ENCODE measurements at places on chromosomes 3 and 15.

DNA sequence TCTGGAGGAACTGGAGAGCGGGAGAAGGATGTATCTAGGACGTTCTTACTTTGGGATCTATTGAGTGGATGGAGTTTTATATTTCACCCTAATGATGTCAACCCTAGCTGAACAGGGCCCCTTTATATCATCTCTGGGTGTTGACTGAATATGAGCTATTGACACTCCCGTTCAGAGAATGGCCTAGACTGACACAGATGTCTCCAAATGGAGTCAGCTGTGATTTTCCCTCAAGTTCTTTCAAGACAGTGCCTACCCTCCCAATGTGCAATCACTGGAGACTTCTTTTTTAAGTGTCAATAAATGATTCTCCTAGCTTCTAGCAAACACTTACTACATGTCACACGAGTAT lies 63.8 kb downstream of the FRMD4B start:
- DNase-seq = no peak

- DNase-seq = no peak
These were observed 619 bp upstream of the CMTM8 start for GRCh38 chr3:32237670-32238452.

- no peak for DNase-seq
These were observed 97.8 kb upstream of the AKAP13 start for GRCh38 chr15:85282504-85283115.

DNA sequence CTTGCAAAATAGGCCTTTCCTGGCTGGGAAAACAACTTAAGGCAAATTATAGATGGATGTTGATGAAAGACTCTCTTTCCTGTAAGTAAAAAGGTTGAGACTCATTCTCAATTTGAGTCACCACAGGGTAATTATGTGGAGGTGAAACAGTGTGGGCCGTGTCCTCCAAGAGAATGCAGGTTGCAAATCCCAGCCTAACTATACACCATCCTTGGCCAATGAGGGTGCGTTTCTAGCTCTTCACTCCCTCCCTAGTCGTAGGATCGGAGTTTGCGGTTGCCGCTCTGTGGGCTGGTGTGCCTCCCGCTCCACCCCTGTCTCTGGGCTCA lies 259.9 kb downstream of the PLCL2 start:
- DNase-seq = no peak

DNA sequence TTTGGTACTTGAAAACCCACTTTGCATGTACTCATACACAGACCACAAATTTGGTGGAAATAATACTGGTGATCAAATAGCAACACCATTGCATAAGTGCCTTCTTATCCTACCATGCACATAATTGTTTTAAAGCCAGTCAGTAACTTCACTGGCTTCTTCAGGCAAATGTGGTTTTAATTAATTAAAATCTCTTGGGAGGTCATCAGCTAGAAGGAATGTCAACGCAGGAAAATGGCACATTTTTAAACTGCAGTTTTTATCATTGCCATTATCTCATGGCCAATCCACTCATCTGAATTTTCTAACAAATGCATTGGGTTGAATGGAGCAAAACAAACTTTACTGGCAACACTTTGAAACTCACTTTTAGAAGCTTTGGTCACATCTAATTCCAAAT lies 105.7 kb upstream of the ZPLD1 start:
- DNase-seq = no peak

DNA sequence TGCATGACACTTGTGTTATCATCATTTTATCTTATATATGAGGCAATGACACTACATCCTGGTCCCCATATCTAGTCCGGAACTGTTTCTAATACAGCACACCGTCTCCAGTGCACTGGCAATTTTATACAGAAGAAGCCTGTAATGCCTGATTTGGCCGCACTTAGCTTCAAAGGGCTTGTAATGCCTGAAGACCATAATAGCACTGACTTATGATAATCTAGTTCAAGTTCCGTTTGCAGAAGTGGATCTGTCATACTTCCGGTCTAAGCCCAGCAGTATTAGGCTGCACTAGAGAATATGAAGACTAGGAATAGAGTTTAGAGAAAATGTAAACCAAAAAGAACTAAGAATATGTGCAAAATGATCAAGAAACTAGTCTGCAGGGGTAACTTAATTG lies 1.3 kb downstream of the BNIP2 start:
- DNase-seq = no peak

DNA sequence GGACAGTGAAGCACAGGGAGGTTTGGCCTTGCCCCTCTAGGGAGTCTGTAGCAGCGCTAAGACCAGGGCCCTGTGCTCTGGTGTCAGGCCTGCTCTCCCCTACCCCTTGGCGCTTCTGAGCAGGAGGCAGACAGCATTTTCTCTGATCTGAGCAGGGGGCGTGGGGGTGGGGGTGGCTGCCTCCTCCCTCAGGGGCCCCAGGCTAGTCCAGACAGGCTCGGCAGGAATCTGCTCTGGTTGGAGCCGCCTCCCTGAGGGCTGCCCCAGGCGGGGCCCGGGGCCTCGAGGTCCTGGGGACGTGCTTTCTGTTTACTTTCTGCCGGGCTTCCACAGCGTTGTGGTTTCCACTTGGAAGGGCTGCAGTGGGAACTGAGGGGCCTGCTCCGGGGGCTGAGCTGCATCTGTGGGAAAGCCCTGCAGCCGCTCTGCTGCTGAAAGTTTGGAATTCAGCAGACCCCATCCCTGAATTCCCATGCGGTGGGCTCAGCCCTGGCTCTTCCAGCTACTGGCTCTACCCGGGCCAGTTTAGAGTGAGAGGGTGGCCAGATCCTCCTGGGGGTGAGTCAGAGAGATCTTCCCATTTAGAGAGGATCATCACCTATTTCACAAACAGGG lies 105.4 kb downstream of the LINGO1 start:
- DNase-seq = no peak

DNA sequence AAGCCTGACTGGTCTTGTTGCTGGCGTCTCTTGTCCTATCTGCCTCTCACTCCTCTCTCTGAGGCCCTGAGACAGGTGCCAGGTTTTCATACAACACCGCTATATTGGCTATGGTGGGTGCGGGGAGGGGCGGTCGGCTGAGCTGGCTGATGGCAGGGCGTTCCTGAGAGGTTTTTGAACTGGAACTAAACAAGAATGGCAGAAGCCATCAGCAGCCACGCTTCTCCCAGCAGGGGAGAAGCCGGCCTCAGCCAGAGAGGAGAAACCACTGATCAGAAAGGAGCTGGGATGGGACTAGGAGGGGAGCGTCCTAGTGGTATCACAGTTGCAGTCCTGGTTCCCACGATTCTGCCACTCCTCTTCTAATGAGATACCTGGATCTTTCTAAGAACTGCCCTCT lies 89.9 kb upstream of the PRR23E start:
- DNase-seq = no peak

DNA sequence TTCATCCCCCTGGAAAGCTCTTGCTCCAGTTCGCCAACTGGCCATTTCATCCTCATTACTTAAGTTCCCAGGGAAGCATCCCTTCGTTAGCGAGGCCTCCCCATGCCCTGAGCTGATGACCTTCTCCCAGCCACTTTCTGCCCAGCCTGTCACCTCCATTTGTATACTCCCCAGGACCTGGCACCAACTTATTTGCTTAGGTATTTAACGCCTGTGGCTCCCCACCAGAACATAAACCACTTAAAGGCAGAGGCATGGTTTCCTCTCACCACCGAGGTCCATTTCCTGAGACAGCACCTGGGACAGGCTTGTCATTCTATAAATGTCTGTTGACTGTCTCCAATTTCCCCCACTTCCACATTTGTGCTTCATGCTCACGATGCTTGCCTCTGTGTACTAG lies 189.0 kb downstream of the ZNF621 start:
- no peak for DNase-seq

GRCh38 chr15:39460748-39461147 lies 120.1 kb upstream of the THBS1 start:
- no peak for DNase-seq

DNA sequence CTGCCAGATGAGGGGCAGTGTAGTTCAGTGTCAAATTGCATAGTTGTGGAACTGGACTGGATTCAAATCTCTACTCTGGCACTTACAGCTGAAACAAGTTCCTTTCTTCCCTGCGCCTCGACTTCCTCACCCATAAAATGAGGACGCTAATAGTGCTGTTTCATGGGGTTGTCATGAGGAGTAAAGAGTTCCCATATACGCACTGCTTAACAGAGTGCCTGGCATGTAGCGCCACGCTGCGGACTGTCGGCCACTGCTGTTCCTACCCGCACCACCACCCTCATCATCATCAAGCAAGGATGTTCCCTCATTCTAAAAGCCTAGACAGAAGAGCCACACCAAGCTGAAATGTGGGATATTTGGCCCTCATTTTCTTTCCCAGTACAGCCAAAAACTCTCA lies 91.9 kb downstream of the CHDH start:
- no peak for DNase-seq

- no peak for DNase-seq
These were observed 13.7 kb upstream of the SERPINI2 start for GRCh38 chr3:167487556-167487955.

GRCh38 chr3:63774781-63775180 lies 44.3 kb upstream of the C3orf49 start:
- DNase-seq = no peak

DNA sequence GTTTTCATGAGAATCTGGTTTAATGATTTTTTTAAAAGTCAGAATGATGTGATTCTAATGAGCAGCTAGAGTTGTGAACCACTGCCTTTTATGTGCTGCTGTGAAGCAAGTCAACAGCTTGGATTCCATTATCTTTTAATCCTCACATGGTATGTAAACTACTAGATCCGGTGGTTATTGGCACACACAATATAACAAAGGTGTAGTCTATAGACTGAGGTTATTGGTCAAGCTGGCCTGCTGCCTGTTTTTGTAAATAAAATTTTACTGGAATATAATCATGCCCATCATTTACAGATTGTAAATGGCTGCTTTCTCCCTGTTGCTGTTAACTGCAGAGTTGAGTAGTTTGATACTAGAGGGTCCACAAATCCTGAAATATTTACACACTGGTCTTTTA lies 103.1 kb downstream of the OTOL1 start:
- DNase-seq = no peak
